H54 (cell line): ENCODE measurements at places on chromosomes 6 and 20.

- no peak for DNase-seq
Observed at GRCh38 chr6:4412077-4412476, 276.7 kb upstream of the ECI2 start.

DNA sequence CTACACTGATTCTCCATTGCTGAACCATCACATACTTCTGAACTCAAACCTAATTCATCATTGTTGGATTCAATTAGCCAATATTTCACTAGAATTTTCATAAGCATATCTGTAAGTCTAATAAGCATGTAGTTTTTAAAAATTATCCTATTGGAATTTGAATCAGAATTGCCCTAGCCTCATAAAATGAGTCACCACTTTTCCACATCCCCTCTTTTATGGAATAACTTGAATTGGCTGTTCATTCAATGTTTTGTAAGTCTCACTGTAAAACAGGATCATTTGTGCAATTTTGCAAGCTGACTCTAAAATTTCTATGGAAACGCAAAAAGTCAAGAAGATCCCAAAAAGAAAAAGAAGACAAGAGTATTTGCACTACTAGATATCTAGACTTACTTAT is 141.0 kb downstream of the HACE1 start:
- DNase-seq: no peak

DNA sequence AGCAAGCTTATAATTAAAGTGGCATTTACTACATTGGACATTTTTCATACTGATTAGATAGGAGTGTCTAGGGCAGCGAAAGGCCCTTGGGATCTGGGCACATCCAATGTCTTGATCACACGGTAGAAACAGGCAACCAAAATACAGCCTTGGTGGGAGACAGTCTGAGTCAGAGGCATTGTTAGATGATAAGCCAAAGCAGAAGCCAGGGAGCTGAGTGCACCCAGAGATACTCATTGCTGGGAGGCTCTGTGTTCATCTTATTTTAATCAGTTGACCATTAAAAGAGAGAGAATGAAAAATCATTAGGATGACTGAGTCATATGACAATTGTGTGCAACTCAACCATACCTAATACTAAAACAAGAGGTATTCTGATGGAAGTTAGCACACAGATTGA is 109.5 kb downstream of the LCA5 start:
- DNase-seq: no peak

DNA sequence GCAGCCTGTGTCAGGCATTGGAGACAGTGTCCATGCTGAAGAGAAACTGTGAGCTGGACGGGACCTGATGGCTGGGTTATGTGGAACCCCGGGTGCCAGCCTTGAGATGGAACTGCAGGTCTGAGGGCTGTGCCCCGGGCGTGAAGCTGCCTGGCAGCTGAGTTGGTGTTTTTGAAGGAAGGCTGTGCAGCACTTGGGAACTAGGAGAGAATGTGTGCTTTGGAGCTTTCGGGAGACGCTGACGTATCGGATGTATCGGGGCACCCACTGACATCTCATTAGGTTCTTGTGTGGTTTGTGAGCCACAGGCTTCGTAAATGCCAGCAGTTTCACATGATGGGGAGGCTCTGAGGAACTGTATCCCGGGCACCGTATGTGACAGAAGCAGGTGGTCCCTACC is 2.2 kb downstream of the DLGAP4 start:
- no peak for DNase-seq

DNA sequence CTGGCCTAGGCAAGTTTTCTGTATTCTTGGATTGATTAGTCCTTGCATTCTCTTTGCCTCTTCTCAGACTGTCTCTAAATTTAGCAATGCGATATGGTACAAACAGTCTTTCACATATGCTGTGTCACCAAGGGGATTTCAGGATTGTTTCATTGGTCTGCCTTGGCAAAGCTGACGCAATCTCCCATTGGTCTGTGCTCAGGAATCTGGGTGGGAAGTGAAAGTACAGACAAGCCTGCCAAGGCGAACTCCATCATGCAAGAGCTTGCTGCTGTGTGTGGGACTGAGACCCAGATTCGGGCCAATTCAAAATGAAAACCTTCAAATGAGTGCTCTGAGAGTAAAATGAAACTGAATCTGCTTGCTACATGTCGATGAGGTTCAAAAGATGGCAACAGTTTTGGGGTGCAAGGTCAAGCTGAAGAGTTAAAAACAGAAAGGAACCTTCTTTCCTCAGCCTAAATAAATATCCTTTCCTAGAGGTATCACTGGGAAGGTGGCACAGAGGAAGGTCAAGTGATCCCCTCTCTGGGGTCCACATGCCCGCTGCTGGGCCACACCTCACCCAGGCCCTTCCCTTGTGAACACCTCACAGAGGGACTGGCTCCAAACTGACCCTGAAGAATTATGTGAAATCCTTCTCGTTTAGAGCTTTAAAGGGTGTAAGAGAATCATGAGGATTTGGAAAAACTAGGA is 198.8 kb upstream of the PREP start:
- DNase-seq: no peak

- DNase-seq: no peak
Observed at GRCh38 chr20:17794400-17794799, 94.6 kb downstream of the BANF2 start.

- DNase-seq: no peak
Observed at GRCh38 chr6:134421501-134421900, 103.6 kb upstream of the SGK1 start.

DNA sequence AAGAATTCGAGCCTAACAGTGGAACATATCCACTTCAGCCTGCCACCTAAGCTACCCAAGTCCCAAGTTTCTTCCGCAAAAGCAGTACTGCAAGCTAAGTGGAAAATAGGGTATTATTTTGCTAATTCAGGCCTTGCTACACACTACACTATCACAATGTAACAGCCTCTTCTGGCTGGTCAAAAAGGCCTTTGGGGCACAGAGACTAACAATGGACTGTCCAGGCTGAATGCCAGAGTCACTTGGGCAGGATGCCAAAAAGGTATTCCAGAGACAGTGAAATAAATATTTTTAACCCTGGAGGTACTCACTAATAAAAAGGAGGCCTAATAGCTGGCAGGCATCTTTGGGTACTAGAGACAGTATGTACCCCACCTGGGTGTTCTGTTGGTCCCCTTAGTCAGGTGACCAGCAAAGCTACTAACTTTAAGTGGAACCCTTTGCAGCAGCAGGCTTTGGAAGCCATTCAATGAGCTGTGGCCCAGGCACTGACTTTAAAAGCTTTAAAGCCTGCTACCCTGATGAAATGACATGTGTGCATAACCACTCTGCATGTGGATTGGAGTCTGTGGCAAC is 692.1 kb downstream of the HTR1B start:
- no peak for DNase-seq

GRCh38 chr6:144055121-144055931 is 40.0 kb downstream of the SF3B5 start:
- DNase-seq: no peak

DNA sequence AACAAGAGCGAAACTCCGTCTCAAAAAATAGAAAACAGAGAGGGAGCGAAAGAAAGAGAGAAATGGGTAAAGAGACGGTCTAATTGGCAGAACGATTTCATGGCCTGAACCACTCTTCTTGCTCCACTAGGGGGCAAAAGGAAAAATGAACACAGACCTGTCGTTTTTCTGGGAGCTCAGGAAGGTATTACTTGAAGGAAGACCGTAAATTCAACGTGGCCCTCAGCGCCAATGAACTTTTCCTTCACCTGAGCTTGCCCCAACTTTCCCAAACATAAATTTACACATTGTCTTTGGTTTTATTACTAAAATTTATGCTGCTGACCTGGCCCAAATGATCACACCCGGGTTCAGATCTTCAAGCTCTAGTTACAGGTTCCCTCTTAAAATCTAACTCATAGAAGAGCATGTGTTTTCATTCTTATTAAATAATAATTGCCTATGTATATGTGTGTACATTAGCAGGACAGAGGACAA is 67.3 kb downstream of the ATP9A start:
- no peak for DNase-seq

GRCh38 chr6:106913676-106914280 is 60.8 kb downstream of the CD24 start:
- DNase-seq: no peak

- DNase-seq: no peak
Observed at GRCh38 chr6:99066044-99066443, 118.3 kb upstream of the FBXL4 start.

DNA sequence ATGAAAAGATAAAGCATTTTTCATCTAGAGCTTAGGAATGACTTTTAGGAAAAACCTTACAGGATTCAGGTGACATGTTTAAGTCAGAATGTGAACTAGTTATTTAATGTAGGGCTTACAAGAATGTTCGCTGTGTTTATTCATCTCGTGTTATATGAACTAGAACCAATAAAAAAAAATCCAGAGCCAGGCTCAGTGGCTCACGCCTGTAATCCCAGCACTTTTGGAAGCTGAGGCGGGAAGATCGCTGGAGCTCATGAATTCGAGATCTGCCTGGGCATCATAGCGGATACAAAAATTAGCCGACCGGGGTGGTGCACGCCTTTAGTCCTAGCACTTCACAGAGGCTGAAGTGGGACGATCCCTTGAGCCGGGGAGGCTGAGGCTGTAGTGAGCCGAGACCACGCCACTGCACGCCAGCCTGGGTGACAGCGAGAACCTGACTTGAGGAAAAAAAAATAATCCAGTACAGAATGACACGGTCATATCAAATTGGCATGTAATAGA is 46.3 kb downstream of the OR2B2 start:
- no peak for DNase-seq

DNA sequence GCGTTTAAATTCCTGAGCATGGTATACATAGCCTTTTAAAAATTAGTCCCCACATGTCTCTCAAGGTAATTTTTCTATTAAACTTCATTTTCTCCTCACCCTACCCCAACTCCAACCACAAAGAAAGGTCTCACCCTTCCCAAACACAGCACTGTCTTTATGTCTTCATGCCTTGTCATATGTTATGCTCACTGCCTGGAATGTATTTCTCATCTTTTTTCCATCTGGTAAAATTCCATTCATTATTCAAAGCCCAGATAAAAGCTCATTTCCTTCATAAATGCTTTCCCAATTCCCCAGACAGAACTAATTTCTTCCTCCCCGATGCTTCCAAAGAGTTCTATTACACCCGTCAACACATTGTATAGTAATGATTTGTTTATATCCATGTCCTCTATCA is 302.0 kb downstream of the ALDH8A1 start:
- DNase-seq: no peak
